ENCODE measurements at places on chromosomes 11 and 22.

- DNase-seq: no peak
Measured at GRCh38 chr11:9874466-9874865, 210.6 kb downstream of the SWAP70 start.

DNA sequence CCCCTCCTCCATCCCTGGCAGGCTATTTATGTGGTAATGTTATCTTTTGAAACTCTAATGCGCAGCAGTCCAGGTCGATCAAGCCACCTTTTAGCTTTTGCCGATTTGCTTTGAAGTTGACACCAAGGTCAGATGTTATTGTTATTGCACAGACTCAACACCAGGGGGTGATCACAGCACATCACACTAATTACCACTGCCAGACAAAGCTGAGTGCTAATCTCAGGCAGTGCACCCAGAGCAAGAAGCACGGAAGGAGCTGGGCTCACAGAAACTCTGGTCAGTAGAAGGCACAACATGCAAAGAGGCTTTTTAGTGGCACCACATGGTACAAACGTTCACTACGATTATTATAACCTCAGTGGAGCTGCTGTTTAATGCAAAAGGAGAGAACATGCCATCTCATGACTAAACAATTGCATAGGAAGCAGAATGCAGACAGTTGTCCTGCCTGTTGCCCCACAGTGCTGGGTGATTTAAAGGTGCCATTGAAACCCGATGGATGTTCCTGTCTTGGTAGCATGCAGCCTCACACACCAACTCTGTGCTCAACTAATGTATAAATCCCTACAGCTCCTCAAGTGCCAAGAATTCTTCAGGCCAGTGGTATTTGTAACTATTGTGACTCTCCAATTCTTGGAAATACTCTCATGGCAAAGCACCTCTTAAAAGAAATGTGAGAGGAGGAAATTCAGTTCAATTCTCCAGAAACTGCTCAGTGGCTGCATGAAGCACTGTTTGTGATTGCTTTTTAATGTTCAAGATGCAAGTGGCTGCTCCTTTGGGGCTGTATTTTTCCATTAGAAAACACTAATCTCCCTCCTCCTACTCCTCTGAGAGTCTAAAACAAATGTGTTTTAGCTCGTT is 353.9 kb upstream of the DDI1 start:
- no peak for DNase-seq

DNA sequence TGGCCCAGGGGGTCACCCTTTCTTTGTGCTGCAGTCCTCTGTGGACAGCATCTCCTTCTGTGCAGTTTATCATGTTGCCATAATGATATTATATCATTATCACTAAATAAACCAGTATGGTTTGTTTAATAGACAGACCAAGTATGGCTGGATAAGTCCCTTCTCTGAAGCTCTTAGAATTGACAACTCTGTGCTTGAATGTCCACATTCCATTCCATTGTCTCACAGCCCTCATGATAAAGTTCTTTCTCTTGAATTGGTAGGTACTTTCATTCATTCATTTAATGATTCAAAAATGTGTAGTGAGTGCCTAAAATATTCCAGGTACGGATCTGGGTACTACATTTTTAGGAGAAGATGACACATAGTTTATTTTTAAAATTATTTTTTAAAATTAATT is 7.8 kb downstream of the RPS6KA4 start:
- no peak for DNase-seq

DNA sequence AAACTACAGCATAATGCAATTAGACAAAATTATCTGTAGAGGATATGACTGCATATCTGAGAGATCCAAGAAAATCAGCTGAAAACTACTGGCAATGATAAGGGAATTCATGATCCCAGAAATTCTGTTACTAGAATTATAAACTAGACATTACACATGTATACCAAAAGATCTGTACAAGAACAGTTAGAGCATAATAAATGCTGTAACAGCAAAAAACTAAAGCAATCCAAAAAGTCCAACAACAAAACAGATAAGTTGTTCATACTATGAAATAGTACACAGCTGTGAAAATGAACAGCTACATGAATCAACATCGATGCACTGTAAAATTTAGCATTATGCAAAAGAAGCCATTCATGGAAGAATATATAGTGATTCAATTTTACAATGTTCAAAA is 6.0 kb downstream of the ZNF214 start:
- DNase-seq: no peak

DNA sequence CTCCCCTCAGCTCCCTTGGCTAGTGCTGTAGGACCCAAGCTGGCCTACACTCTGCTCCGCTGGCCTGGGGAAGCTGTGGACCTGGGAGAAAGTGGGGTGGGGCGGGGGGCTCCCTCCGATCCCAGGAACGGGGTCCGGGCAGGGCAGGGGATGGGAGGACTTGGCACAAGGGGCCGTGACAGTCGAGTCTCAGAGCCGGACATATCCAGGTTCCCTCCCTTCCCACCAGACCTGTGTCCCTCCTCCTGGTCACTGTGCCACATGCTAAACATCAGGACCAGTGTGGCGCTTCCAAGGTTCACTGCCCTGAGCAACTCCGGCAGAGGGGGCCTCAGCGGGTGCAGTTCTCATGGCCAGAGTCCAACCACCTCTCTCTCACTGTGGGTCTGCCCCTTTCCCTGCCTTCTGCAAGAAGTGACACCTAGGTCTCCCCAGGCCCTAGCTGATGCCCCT is 2.0 kb downstream of the DUSP8 start:
- no peak for DNase-seq

- no peak for DNase-seq
Measured at GRCh38 chr11:65212226-65212801, 30.6 kb downstream of the CAPN1 start.

- no peak for DNase-seq
Measured at GRCh38 chr11:65571420-65571819, 918 bp upstream of the FAM89B start.

DNA sequence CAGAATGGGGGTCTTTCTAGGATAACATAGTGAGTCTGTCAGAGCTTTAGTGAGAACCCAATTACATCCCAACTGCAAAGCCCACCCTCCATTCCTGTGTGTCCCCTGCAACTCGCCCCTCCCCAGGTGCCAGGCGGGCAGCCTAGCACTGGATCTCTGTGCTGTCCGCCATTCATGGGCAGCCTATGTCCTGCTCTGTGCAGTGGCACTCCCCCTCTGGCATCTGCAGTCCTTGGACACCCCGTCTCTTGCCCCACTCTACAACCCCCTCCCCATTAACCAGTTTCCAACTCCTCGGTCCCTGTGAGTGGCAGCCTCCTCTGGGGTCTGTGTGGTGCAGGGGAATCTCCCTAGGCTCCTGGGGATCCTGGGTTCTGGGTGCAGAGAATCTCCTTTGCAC is 37.0 kb downstream of the MYO7A start:
- no peak for DNase-seq

- DNase-seq: no peak
Measured at GRCh38 chr11:118193910-118194566, 17.6 kb upstream of the SCN2B start.

DNA sequence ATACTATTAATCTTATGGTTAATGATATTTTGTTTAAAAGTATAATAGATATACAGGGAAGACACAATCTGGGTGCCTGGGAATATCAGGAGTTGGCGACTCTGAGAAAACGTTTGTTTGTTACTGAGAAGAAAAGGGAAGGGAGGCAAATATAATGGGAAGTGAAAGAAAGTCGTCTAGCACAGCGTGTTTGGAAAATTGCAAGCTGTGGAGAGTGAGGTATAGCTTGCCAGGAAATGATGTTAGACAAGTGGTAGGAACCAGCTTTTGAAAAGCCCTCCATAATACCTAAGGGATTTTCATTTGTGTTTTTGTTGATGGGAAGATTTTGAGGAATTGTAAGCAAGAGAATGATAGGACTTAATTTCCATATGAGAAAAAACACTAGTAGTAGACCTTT is 322.2 kb downstream of the LUZP2 start:
- DNase-seq: no peak

GRCh38 chr11:11406652-11407051 is 53.6 kb upstream of the CSNK2A3 start:
- no peak for DNase-seq

DNA sequence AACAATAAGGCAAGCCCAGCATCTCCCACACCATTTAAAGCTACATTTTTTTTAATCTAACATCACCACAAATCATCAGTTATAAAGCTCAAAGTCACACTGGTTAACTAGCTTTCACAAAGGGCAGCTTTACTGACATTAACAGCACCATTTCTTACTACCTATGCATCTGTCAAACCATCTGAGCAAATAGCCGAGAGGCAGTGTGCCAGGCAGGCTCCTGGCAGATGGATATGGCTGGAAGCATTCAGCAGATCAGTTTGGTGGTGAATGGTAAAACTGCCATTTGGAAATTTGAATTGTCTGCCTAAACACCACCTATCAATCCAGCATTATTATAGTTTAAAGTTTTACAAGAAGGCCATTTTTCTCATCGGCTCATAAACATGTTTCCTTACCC is 131.2 kb downstream of the TTC28 start:
- DNase-seq: no peak

- DNase-seq: no peak
Measured at GRCh38 chr11:12287009-12287373, 90.4 kb upstream of the PARVA start.

DNA sequence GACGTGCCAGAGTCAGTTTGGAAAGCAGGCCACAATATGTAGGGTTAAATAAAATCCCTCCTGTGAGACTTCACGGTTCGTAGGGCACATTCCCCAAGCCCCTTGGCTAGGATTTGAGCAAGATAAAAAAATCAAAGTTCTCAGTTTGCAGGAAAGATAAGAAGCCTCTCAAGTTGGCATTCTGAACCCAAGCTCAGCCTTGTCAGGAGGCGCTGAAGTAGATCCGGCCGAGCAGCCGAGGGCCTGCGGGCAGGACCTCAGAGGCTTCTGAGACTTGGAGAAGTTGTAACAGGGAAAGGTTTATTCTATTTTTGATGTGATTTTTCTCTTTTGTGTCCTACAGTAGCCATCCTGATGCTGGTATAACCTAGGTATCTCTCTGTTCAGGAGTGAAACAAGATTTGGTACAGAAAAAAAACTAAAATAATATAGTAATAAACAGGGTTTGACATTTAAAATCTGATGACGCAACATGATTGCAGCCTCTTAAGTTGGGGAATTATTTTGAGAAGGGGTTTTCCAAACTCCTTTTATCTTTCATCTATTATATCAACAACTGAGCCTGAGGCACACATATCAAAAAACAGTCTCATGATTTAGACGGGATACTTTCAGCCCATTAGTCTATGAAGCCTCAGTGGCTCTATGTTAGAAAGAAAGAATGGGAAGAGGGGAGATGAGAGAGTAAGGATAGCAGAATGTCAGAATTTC is 10.1 kb downstream of the PATE2 start:
- no peak for DNase-seq

GRCh38 chr11:3207526-3208189 is 11.0 kb downstream of the MRGPRG start:
- DNase-seq: no peak

- no peak for DNase-seq
Measured at GRCh38 chr11:119615882-119616196, 113.2 kb downstream of the NECTIN1 start.

DNA sequence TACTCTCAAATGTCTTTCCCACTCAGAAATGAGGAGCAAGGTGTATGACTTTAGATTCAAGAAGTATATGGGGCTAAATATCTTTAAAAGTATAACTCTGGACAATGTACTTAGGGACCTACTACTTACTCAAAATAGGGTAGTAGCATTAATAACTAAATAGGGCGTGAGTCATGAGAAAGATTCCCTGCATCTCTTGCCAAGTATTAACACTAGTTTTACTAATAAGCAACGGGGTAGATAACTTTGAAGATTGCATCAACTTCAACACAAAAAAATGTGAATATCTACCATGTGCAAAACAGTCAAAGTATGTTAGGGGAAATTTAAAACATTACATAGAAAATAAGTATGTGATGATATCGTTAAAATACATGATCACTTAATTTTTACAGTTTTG is 99.6 kb downstream of the PGR start:
- no peak for DNase-seq

DNA sequence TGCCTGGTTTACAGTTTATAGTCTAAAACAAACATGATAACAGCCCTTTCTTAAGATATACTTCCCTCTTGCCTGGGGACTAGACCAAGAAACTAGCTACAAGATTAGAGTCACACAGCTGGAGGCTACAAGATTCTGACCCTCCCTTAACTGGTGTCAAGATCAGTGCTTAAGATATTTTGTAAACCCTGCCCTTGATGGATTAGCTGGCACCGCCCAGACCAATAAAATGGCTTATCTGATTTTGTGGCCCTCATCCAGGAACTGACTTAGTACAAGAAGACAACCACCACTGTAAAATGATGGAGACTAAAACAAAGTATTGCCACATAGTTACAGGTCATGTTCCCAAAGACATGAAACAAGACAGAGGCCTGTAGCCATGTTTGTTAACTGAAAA is 53.4 kb downstream of the FAM181B start:
- DNase-seq: no peak

All from stimulated activated CD4-positive, alpha-beta T cell treated with anti-CD3 and anti-CD28 coated beads, Interleukin-1b, Interleukin-23, amount 100 ng/mL, for 1 hour (primary cell).